ENCODE measurements at places on chromosomes 4 and X.

- DNase-seq, result no peak
Observed at GRCh38 chrX:143340190-143340589, 177.1 kb downstream of the SPANXN3 start.

GRCh38 chr4:40149960-40150385, 46.9 kb upstream of the RHOH start:
- peak; percentile 77 for DNase-seq

DNA sequence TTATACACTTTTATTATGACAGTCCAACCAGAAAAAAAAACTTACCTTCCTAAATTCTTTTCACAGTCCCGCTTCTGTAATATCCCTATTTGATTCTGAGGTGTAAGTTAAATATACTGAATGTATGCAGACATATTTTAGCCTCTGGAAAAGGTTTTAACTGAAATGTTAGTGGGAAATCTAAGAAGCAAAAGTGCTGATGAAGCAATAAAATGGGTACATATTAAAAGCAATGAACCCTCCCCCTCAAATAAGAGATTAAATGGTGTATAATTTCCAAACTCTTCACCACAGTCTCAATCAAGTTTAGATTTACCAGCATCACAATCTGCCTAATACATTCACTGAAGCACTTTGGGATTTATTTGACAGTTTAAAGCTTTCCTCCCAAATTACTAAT, 688.3 kb upstream of the DIAPH2 start:
- DNase-seq, result no peak

DNA sequence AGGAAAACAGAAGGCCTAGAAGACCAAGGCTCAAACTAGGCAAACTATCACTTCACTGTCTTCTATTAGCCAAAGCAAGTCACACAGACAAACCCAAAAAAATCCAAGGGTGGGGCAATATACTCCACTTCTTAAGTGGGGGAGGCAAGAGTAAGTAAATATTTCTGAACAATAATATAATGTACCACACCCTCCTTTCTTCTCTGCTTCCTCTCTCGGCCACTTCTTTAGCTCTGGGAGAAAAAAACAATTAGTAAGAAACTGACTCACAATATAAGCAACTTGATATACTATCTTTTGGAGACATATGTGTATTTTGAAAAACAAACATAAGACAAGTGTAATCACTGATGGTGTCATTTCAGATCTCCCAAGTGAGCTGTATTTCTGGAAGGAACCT, 14.8 kb downstream of the DCAF8L1 start:
- DNase-seq, result no peak

DNA sequence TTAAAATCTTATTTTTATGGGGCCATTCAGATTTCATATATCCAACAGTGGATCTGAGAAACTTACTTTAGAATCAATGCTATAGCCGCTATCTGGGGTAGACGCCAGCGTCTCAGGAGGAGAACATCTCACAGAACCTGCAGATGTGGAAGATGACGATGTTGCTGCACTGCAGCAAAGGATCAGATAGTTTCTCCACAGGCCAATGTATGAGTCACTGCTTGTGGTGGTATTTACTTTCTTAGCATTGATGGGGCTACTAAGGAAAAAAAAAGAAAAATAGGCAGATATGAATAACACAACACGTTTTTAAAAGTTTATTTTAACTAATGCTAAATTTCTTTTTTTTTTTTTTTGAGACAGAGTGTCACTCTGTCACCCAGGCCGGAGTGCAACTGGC, 85.9 kb downstream of the ZAR1 start:
- no peak for DNase-seq

- DNase-seq, result no peak
Observed at GRCh38 chrX:153688071-153688470, 345 bp downstream of the SLC6A8 start.

GRCh38 chrX:74500555-74500954, 79.3 kb downstream of the SLC16A2 start:
- DNase-seq, result no peak

DNA sequence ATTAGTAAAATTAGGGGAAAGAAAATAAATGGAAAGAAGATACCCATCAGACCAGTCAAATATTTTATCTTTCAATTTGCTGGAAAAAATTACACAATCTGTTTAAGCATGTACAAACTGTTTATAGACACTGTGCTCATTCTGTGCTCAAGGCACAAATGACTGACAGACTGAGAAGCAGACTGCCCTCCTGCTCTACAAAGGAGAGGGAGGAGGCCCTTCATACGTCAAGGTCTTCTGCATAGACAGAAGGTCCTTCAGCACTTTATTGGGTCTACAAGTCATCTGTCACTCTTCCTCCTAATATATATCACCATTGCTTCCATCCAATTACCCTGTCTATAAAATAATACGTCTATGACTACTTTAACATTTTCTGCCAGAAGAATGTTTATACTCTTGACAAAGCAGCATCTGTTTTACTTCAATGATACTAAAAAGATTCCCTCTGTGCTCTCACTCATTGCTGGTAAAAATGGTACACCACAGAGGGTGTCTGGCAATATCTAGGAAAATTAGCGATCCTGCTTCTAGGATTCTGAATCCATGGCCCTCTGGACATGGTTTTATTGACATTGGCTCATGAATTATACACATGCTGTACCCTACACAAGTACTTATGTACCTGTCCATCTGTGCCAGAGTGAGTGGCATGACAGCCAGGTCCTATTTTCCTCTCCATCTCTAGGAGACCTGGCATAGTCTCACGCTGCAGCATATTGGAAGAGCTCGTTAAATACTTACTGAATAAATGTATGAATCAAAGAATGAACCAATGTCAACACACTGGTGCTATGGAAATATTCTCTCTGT, 11.3 kb downstream of the SLC10A6 start:
- DNase-seq, result no peak

DNA sequence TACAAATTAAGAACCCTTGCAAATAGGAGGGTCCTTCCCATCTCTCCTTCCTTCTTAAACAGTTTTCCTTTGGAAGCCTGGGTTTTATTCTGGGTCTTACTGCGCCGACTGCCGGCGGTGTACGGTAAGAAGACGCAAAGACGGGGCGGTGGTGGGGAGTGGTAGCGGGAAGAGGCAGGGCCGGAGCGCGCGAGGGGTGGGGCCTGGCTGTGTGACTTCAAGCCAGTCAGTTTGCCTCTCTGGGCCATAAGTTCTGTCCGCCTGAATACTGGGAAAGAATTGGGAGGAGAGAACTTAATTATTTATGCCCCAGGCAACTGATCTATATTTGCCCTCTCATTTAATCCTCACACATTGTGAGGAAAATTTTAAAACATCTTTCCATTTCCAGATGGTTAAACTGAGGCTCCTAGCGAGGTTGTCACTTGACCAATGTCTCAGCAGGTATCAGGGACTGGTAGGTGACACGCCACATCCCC, 726 bp upstream of the KANTR start:
- DNase-seq, result peak; percentile 79

DNA sequence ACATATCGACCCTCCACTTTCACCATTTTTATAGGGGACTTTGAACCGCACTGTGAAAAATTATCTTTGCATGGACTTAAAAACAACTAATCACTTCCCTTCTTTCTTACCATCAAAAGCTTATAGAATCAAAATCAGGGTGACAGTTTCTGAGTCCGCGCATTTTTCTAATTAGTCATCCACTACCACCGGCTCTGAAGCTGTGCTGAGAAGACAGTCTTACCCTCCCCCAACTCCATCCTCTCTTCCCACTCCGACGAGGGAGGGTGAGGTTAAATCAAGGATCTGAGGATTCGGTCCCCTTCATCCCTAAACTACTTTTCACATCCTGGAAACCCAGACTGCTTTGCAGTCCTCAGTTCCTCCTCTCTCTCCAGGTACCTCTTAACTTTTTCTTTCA, 4.2 kb downstream of the DCTD start:
- DNase-seq, result no peak

DNA sequence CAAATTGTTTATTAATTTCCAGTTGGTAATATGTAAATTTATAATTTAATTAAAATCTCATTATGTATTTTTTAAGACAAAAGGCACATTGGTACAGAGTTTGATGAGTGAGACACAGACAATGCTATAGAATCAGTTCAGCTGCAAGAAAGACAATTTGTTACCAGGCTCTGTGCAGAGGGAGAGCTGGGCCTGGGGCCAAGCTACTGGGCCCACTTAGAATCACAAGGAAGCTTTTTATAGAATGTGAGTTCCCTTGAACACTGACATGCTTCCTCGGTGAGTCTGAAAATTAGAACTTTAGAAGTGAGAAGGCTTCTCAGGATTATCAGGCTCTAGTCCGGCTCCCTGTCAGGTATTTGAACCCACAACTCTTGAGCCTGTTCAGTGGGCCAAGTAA, 129.0 kb downstream of the AFF2 start:
- DNase-seq, result no peak

DNA sequence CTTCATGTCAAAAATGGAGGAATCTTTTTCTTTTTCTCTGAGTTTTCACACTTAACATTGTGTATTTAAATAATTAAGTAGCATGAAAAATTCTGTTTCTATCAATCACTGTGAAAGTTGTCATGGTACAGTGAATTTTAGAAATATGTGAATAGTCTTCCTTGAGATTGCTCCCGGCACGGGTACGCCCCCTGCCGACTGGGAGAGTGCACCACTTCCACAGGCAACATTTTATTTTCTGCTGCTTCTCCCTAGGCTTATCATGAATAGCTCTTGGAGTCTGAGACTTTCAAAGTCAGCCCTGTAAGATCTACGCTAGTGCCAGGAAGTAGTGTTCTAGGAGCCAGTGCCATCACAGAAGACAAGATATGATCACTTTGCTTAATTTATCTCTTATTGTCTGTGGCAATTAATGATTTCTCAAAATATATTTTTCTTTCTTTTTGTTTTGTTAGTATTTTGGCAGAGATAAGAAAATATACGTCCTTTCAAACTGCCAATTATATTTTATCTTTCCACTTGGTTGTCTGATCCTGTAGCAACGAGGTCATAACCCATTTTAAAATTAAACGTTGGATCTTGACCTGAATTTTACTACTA, 763.8 kb upstream of the AADAT start:
- DNase-seq, result peak; percentile 61

DNA sequence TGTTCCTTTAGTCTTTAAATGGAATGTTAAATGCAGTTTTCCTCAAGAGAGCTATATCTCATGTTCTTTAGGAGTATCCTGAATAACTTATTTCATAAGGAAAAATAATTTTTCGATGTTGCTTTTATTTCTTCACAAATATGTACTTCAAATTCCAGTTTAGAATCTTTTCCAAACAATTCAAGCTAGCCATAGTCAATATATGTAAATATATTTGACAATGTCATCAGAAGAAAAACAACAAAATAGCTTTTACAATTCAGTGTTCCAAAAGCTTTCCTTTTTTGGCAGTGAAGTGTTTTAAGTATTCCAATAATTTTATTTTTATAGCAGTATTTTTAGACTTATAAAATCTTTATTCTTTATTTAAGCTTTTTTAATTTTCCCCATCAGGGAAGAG, 1532.0 kb downstream of the PCDH18 start:
- no peak for DNase-seq

DNA sequence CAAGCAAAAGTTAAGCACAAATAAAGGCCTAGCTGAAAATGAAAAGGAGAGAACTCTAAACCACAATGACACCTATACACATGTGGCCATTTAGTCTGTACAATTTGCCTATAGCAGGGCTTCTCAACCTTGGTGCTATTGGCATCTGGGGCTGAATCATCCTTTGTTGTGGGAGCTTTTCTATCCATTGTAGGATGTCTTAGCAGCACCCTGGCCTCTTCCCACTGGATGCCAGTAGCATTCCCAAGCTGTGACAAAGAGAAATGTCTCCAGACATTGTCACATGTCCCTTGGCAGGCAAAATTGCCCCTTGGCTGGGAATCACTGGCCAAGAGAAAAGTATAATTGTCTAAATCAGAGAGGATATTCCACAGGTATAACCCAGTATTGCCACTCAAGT, 13.5 kb upstream of the PRPS2 start:
- DNase-seq, result no peak

DNA sequence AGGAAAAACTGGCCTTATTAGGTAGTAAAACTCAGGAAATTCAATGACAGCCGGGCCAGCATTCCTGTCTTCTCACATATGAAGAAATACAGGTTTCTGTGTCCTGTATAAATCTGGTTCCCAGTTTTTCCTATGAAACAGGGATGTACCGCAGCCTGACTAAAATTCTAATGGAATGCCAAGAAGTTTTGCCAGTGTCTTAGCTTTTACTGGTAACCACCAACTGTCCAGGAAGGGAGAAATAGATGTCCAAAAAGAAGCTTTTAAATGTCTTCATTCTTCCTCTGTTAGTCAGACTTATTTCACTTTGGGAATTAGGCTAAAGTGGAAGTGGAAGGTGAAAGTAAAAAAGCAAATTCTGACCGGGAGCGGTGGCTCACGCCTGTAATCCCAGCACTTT, 108.0 kb upstream of the TBL1X start:
- DNase-seq, result no peak

DNA sequence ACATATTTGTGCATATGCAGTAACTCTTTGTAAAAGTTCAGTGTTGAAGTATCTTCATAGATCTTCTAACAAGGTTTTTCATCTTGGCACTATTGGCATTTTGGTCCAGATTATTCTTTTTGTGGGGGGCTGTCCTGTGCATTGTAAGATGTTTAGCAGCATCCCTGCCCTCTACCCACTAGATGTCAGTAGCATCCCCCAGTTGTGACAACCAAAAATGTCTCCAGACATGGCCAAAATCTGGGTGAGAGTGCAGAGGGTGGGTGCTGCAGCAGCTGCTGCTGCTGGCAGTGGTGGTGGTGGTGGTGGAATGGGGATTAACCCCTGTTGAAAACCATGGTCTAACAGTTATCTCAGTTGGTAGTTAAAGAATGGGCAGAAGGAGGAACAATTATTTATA, 370.0 kb downstream of the GPAT3 start:
- DNase-seq, result no peak

DNA sequence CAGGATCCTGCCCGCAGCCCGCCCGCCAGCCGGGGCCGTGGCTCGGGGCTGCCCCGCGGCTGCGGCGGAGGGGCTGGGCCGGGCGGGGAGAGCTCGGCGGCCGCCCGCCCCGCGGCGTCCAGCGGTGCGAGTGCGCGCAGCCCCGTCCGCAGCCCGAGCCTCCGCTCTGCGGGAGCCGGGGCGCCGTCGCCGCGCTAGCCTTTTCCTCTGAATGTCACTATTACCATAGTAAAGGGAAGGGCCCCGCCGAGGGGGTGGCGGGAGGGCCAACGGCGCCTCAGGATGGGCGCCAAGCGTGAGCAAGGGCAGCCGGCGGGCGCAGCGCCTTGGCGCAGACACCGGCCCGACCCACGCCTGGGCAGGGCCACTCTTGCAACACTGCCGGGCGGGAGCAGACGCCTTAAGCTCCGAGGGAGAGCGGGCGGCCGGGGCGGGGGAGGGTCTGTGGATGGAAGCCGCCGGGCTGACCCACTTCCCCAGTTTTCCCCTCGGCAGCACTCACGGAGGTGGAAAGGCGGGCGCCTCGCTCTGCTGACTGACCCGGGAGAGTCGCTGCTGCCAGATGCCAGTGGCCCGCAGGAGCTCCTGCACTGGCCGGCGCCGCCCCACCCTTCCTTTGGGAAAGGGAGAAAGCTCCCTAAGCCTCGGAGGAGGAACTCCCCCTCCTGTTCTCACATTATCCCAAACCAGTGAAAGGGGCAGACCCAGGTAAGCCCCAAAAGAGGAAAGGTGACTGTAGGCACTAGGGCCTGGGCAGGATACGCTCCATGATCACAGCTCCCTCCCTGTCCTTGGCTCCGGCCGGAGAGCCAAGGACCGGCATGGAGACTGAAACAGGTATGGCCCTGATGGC, 329.4 kb downstream of the HNRNPD start:
- DNase-seq, result peak; percentile 24

All from hematopoietic multipotent progenitor cell (in vitro differentiated cells).